ENCODE measurements at places on chromosomes 11 and 22.
A peak's percentile ranks its signal among the peaks of the same experiment; 100 is the strongest.

- no peaks in the 10 kb centered on the region for H3K4me1 ChIP-seq
- no peaks in the 10 kb centered on the region for H3K36me3 ChIP-seq
- DNase-seq, result no peak
Observed at GRCh38 chr11:104772806-104773241, 125.4 kb downstream of the CASP12 start.

GRCh38 chr22:28759861-28760560 is 12.5 kb upstream of the CCDC117 start:
- H3K4me1 ChIP-seq, result no peaks in the 10 kb centered on the region
- H3K4me3 ChIP-seq, result no peak overlapping the region
- no peak overlapping the region for H3K27ac ChIP-seq

DNA sequence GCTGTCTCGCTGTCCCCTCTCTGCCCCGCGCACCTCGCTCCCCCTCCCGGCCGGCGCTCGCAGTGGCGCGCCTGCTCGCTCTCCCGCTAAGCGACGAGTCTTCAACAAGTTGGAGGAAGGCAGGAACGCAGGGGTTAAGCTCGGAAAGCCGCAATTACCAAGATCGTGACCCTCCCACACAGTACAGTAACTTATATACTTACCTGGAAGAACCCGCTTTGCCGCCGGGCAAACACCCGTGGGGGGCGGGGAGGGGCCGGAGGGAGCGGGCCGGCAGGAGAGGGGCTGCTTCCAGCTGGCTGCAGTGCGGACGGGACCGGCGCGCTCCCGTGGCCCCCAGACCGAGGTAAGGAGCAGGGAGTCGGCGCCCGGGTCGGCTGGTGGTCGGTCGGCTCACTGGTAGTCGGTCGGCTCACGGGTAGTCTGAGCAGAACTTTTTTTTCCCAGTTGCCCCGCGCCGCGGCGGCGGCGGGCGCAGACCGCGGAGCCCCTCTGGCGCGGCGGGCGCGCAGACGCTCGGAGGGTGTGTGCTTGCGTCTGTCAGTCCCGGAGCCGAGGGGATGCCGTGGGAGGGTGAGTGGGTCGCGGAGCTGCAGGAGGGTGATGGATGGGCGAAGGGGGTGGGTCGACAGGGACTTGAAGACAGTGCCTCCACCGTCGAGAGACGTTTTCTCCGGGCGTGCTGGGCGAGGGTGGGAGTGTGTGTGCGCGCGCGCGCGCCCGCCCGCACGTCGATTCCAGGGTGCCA is 101.2 kb upstream of the HSD17B12 start:
- peak overlapping the region; percentile 60 for H3K4me3 ChIP-seq
- H3K36me3 ChIP-seq, result no peaks in the 10 kb centered on the region
- peaks cover 3% of the 10 kb centered on the region for H3K27me3 ChIP-seq
- H3K27ac ChIP-seq, result no peak overlapping the region
- H3K4me1 ChIP-seq, result peaks cover 10% of the 10 kb centered on the region
- DNase-seq, result peak; percentile 75

GRCh38 chr11:35065566-35065965 is 73.4 kb upstream of the CD44 start:
- H3K36me3 ChIP-seq, result no peaks in the 10 kb centered on the region
- H3K4me1 ChIP-seq, result no peaks in the 10 kb centered on the region
- H3K4me3 ChIP-seq, result no peak overlapping the region
- H3K27me3 ChIP-seq, result no peaks in the 10 kb centered on the region
- no peak overlapping the region for H3K27ac ChIP-seq

DNA sequence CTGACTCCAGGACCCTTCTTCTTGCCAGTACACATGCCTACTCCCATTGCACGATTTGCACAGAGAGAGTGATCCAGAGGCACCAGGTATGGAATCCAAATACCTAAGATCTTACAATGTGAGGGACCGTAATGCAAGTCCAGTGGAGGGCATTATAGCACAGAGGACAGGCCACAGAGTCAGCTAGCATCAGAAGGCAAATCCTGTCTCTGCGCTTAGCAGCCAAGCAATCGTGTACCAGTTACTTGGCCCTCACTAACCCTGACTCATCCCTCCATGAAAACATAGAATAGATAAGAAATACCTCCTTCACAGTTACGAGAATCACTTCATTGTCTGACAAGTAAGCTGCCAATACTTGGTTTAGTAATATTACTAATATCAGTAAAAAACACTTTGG is 69.7 kb upstream of the SLC6A5 start:
- H3K27me3 ChIP-seq, result no peaks in the 10 kb centered on the region
- no peaks in the 10 kb centered on the region for H3K36me3 ChIP-seq
- DNase-seq, result no peak
- no peak overlapping the region for H3K4me3 ChIP-seq
- no peaks in the 10 kb centered on the region for H3K4me1 ChIP-seq

DNA sequence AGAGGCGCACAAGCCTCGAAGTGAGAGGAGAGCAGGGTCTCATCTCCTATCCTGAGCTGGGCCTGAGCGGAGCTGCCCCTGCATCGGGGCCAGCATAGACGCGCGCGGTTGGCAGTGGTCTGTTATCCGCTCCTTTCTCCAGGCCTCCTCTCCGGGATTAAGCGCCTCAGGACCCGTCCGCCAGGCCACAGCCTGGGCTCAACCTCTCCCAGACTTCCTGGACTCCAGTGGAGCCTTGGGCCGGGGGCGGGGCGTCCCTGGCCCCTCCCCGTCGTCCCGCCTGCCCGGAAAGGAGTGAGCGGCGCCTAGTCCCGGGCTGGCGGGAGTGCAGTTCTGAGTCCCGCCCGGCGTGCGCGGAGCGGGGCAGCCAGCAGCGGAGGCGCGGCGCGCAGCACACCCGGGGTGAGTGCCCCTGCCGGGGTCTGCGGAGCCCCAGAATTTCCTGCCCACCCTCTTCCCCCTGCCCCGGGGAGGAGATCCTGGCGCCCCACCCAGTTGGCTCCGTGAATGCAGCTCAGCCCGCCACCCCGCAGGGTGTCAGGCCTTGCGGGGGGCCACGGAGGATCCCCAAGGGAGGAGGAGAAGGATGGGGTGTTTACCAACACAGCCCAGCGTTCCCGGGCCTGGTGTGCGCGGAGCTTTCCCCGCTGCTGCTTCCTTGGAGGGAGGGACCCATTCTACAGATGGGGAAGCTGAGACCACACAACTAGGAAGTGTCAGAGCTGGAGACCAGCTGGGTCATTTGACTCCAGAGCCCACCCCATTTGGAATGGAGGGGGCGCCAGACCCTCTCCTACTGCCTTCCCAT is at the start of gene TCIRG1:
TCIRG1 (plus strand) TSS at position 308 of the 808 bp plus-strand sequence. CDS start 2,247 bp downstream, outside the sequence.
- H3K4me1 ChIP-seq, result peaks cover 42% of the 10 kb centered on the region
- H3K36me3 ChIP-seq, result no peaks in the 10 kb centered on the region
- peak; percentile 95 for DNase-seq
- H3K27me3 ChIP-seq, result no peaks in the 10 kb centered on the region
- peak within 1 kb of the TSS; percentile 95 for H3K27ac ChIP-seq

- H3K36me3 ChIP-seq, result no peaks in the 10 kb centered on the region
- no peak overlapping the region for H3K4me3 ChIP-seq
- no peaks in the 10 kb centered on the region for H3K4me1 ChIP-seq
- peak; percentile 82 for DNase-seq
- H3K27ac ChIP-seq, result no peak overlapping the region
Observed at GRCh38 chr22:50030297-50031188, 18.0 kb upstream of the IL17REL start.

- no peak overlapping the region for H3K27ac ChIP-seq
- H3K36me3 ChIP-seq, result no peaks in the 10 kb centered on the region
- no peaks in the 10 kb centered on the region for H3K27me3 ChIP-seq
- peaks cover 10% of the 10 kb centered on the region for H3K4me1 ChIP-seq
- H3K4me3 ChIP-seq, result no peak overlapping the region
- DNase-seq, result no peak
Observed at GRCh38 chr11:11446967-11447366, 93.9 kb upstream of the CSNK2A3 start.

All from pancreas (tissue), 10 donors.